ENCODE measurements at places on chromosomes 2 and 18.
A peak's percentile ranks its signal among the peaks of the same experiment; 100 is the strongest.

- no peak for DNase-seq
These were observed 3.0 kb upstream of the FIGLA start for GRCh38 chr2:70793450-70793849.

- DNase-seq, result no peak
These were observed 58.9 kb downstream of the CXCR4 start for GRCh38 chr2:136059036-136059472.

DNA sequence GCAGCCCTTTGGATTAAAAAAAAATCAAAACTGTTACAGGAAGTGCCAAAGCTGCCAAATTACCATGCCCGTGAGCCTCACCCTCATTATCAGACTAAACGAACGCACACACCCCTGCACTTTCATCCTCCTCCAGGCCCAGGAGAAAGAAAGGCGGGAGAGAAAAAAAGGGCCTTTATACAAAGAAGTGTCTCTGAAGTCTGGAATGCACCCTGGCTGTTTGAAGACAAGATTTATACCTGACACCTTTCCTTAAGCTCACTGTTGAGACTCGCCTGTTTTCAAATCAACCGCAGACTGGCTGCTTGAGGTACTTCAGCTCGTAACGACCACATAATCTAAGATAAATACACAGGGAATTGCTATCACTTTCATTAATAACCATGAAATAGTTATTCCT lies 31.0 kb downstream of the EDAR start:
- no peak for DNase-seq

GRCh38 chr18:35581898-35582641 lies 530 bp downstream of the GALNT1 start:
- peak; percentile 3 for DNase-seq
